ENCODE measurements at places on chromosomes 6 and 20.

DNA sequence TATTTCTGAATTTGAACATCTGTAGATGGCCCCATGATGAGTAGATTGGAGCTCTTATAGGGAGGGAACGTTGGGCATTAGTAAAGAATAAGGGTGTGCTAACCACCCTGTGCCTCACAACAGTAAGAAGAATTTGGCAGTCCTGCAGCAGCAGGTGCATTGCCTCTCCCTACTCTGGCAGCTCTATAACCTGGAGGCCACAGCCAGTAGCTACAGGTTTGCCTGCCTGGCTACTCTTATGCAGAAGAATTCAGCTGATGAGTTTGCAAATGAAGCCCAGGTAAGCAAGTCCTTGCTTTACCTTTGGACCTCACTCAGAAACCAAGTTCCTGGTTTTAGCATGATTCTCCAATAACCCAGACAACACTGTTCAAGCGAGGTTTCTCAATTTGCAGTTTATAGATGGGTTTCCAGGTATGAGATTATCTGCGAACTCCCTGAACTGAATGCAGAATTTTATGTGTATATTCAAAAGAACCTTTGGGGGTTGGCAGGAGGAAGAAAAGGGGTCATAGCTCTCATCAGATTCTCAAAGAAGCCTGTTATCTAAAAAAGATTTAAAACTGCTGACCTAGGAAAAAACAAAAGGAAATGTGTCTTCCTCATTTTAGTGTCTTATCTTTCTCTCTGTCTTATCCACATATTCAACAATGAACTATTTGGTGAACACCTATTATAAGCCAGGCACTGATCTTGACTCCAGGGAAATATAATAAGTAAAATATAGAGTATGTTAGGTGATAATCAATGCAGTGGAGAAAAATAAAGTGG lies 18.9 kb downstream of the TREML1 start:
- no peak for DNase-seq

GRCh38 chr20:896501-897025 lies 19.6 kb downstream of the ANGPT4 start:
- DNase-seq: no peak

DNA sequence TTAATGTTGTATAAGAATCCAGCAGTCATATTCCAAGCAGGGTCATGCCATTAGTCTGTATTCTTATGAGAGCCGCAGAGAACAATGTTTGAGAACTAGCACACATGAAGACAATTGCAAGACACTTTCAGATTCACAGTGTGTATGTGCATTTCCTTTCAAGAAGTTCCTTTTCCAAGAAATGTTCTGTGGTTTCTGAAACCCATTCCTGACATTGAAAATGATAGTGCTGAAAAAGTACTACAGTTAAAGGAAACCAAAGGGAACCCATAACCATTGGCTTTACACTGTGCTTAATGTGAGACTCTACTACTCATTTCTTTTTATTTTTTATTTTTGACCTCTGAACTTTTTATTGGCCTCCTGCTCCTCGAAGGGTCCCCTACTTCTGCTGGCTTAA lies 4.2 kb upstream of the CALHM6 start:
- DNase-seq: no peak

DNA sequence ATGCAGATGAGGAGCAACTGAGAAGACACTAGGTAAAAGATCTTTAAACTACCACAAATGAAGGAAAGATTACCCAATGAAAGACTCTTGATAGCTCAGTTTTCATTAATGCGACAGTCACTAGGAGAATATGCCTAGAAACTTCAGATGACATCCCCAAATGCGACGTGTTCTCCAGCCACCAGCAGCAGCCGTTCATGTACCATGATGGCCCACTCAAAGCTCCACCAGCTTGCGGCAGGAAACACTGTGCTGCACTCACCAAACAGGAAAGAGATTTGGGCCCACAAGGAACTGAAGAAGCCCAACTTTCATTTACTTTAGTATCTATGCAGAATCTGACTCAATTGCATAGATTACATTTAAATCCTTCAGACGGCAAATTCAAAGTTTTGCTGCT lies 7.5 kb downstream of the DIDO1 start:
- no peak for DNase-seq

DNA sequence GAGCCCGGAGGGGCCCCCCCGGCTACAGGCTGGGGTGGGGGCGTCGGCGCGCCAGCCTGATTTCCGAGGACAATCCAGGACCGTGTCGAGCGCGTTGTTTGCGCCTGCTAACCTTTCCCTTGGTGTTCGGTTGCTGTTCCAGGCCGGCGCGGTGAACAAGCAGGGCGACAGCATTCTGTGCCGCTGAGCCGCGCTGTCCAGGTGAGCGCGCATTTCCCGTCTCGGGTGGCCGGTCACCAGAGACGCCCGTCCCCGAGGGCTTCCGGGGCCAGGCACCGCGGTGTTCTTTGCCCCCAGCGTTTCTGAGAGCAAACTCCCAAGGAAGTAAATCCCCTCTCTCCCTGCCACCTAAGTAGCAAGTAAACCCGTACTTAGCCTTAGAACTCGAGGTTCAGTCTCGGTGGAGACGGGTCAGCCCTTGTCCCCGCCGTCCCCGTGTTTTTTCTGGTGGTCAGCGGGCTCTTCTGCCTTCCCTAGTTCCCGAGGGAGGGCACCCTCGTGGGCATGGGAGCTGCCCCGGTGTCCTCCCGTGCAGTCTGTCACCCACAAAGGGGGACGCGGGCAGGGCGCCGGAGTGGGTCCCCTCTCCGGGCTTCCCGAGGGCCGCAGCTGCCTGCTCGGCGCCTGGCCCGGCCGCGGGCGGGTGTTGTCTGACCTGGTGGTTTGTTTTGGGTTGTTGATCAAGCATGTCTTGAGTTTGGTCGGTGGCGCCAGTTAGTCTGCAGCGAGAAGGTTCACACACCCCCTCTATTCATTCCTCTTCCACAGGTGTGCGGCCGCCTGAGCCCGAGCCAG lies 1.5 kb downstream of the ID4 start:
- no peak for DNase-seq

GRCh38 chr6:106051226-106051625 lies 34.9 kb upstream of the PRDM1 start:
- DNase-seq: no peak

DNA sequence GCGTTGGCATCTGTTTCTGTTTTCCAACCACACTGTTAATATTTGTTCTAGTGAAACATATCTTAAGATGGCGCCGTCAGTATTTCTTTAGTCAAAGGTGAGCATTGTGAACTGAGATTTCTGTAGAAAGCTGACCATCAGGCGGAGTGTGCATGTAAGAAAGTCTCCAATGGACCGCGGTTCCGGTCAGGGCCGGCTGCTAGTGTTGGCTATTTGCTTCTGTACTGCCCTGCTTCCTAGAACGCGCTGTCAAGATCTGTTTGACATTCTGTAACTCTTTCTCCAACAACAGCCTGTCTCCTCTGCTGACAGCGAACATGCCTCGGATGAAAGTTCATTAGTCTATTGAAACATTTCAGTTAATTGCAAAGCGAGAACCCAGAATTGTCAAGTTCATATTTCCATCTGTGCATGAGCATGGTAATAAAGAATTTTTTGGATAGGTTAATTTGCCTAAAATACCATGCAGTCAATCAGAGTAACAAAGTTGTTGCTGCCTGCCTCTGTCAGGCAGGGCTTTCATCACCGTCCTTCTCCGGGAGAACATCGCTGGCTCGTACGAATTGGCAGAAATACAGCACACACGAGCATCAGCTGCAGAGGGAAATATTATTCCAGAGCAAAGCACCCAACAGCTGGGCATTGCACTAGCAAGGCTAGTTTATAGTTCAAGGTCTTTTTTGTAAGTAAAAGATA lies 369.1 kb downstream of the CDH4 start:
- no peak for DNase-seq

DNA sequence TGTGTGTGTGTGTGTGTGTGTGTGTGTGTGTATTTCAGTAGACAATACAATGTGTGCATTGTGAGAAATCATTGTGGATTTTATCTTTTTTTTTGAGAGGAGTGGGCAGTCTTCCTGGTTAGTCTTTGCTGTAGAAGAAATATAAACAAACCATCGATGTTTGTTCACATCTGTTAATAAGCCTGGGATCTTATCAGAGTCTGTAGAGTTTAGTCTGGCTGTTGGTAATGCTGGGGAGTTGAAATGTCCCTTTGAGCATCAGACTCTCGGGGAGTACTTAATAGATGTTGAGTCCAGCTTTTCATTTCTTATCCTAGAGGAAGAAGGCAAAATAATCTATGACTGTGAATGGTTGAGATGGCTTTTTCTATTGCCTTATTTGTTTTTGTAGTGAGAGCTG lies 96.6 kb upstream of the SUPT3H start:
- DNase-seq: no peak

DNA sequence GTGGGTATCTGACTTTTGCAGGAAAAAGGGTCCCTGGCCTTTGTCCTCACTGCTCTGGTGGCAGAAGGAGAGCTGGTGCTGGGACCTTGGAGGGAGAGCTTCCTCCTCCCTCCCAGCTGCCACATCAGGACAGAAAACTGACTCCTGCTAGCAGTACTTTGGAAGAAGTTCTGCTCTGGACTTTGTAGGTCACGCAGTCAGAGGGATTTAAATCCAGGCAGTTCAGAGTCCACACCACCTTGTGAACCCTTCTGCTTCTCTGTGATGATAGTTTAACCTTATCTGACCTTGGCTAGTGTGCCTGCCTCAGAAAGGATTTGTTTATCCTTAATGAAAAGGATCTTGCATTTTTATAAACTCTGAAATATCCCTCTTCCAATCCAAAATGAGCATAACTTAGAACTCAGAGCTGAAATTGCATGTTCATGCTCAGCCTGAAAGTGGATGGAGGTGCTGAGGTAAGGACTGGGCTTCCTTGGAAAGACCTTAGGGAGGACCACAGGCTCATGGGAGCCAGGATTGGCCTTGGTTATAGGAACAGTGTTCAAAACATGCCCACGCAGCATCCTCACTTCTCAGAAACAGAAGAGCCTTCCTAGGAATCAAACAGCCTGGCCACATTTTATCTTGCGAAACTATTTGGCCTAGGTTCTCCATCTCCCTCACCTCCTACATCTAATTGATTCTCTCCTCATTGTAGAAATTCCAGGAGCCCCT lies 123.9 kb upstream of the SASH1 start:
- no peak for DNase-seq

DNA sequence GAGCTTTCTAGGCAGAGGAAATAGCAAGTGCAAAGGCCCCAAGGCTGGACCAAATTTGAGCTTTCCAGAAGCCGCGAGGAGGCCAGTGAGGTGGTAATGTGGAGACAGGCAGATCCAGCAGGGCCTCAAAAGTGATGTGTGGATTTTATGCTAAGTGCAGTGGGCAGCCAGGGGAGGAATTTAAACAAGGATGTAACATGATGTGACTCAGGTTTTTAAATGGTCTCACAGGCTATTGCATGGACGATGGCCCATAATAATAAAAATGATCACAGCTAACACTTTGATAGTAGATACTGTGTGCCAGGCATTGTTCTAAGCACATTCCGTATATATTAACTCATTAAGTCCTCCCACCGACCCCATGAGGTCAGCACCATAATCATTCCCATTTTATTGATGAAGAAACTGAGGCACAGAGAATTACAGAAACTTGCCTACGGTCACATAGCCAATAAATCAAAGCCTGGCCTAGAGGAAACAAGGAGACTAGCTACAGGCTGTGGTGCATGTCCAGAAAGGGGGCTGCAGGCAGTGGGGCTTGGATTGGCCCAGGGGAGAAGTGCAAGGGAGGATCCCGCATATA lies 18.0 kb upstream of the PREX1 start:
- DNase-seq: no peak

DNA sequence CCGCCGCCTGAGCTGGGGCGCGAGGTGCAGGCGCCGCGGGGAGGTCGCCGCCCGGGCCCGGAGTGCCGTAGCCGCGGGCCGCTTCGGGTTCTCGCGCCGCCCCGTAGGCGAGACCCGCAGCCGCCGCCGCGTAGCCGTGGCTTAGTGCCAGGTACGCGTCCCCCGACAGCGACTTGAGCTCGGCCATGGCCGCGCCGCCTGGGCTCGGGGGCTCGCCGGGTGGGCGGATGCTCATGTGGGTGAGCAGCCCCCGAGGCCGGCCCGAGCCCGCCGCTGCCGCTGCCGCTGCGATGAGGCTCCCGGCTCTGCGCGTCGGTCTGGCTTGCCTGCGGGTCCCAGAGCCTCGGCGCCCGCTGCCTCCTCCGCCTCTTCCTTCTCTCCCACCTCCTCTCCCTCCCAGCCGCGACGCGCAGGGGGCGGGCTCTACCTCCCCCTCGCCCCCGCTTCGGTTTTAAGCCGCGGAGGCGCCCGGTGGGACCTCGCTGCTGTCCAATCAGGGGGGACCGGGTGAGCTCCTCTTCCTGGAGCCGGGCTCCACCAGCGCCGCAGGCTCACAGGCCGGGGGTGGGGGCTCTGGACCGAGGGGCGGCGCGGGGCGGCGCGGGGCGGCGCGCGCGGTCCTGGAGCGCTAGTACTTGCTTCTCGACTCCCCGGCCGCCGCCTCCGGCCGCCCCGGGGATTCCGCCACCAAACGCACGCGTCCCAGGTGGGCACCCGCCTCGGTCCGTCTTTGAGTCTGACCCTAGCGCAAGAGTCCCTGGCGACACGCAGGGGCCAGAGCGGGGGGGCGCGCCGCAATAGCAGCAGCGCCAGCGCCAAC lies at the start of gene BHLHE23:
Gene BHLHE23, minus strand, starts transcription at position 425 of the 820 bp plus-strand sequence. Its CDS starts 190 bp downstream, at position 235.
- DNase-seq: no peak
